ENCODE measurements at places on chromosomes 2 and 18.

DNA sequence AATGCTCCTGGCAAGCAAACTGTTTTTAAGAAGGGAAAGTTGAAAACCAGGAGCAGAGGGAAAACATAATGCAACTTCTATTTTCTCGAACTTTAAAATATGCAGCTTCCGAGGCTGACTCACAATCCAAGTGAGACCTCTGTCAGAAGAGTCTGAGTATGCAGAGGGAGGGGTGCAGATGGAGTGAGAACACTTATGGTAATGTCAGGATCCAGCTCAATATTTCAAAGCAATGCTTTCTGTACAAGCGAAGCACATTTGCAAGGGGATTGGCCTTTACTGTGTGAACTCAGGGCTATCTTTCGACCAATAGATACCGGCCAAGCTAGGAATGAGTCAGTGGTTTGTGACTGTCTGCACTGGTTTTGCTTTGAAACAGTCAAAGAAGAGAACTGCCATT, 242.7 kb downstream of the CNTNAP5 start:
- no peak for DNase-seq

DNA sequence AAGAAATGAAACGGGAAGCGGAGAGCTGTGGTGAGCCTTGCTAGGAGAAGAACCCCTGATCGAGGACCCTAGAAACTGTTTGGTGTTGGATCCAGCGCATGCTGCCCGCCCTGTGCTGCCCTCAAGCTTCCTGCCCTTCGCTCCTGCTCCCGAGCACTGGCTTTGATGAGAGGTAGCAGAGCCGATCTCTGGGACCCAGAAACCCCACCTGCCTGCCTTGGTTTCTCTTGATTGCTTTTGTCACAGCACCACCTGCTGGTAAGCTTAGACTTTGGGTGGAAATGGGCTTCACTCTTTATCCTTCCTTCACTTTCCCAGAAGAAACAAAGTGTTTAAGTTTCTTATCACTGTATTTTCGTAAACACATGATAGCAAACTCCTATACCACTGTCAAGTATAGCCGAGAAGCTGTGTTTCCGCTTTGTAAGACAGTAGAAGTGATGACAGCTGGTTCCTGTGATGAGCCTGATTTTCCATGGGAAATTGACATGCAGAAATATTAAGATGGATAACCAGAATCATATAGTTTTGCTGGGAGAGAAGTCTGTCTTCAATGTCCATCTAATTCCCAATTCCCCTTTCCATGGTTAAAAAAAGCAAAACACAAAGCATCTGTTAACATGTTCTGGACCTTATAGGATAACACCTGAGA, 267.4 kb downstream of the PHLPP1 start:
- peak; percentile 47 for DNase-seq

- DNase-seq, result no peak
Measured at GRCh38 chr2:19744456-19745199, 157.2 kb downstream of the TTC32 start.

- DNase-seq, result no peak
Measured at GRCh38 chr2:100976645-100977391, 25.3 kb upstream of the RPL31 start.

DNA sequence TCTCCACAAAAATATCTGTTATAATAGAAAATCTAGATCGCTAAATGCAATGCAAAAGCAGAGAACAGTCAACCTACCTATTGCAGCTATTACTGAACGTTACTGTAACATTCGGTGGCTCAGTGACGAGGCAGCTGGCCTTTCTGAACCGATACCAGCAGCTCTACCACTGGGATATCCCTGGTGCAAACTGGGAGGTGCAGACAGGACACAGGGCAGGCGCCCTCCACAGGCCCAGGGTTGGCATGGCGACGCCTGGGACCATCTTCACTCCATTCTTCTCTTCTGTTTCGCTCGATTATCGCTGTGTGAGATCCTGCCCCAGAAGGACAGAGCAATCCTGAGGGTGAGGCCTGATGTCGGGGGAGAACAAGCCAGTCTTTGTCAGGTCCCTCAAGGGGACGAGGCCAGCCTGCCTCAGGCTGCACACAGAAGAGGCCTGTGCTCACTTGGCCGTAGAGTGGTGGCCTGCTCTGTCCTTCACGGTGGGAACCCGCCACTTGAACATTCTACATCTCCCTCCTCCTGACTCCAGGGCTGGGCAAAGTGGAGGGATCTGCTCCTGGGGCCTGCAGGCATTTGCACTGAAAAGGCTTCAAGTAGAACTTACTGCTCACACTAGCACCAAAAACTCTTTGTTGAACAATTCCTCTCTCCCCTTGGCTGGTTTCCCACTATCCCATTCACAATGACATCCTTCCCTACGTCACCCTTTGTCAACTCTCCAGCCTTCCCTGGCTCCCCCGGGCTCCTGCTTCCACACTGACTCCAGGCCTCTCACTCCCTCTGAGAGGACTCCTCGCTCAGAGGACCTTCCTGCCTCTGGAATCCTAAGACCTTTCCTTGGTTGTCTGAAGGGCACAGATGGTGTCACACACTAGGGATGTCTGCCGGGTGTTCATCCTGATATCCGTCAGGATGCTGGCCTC, 49.7 kb downstream of the CYRIA start:
- no peak for DNase-seq

GRCh38 chr18:36409779-36410178, 112.3 kb downstream of the FHOD3 start:
- DNase-seq, result no peak

GRCh38 chr2:238689331-238689730, 158.6 kb upstream of the TWIST2 start:
- DNase-seq, result no peak

Data from smooth muscle cell of the brain vasculature (primary cell).